AG20443 (cell line): ENCODE measurements at places on chromosomes 11 and 22.

GRCh38 chr11:15629690-15630321 lies 515.1 kb downstream of the INSC start:
- no peak for DNase-seq

DNA sequence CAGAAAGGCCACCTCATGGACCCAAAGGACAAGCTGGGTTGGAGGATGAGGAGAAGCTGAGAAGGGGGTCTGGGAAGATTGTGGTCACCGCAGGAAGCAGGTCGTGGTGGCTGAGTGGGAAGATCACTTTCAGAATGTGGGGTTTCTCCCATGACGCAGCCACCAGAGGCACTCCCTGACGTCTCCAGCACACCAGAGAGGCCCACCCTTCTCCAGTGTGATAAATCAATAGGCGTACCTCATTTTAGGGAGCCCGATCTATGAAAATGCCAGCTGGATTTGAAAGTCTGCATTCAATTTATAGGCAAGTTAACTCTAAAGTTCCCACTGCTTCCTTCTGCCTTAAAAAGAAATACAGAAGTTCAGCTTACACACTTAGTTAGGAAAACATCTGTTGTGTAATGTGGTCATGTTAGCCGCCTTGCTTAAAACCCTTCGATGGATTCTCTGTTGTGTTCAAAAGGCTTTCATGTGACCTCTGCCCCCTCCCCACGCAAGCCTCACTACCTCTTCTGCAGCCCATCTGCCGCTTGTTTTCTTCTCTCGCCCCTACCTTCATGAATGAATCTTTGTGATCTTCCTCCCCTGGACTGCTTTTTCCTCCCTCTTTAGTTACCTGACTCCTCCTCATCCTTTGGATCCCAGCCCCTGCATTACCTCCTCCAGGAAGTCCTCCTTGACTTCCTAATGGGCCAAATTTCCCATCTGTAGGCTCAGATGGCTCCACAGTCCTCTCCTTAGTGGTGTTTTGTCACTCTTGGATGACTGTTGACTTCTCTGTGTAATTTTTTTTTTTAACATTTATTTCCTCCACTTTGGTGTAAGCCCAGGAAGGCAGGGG lies 10.7 kb downstream of the TSPAN18 start:
- DNase-seq = no peak

DNA sequence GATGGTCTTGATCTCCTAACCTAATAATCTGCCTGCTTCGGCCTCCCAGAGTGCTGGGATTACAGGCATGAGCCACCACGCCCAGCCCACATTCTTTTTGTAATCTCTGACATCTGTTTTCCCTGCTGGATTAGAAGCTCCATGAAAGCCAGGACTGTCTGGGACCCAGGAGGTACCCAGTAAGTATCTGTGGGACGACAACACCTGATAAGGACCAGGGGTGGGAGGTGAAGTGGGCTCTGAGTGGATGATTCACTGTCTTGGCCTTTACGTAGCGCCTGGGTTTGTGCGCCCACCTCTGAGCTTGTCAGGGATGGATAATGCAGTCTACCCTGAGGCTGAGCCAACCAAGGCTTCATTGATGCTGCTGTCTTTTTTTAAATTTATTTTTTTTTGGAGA lies 118.8 kb downstream of the ABTB2 start:
- DNase-seq = no peak

GRCh38 chr11:93821617-93822016 lies 28.8 kb downstream of the VSTM5 start:
- DNase-seq = no peak

DNA sequence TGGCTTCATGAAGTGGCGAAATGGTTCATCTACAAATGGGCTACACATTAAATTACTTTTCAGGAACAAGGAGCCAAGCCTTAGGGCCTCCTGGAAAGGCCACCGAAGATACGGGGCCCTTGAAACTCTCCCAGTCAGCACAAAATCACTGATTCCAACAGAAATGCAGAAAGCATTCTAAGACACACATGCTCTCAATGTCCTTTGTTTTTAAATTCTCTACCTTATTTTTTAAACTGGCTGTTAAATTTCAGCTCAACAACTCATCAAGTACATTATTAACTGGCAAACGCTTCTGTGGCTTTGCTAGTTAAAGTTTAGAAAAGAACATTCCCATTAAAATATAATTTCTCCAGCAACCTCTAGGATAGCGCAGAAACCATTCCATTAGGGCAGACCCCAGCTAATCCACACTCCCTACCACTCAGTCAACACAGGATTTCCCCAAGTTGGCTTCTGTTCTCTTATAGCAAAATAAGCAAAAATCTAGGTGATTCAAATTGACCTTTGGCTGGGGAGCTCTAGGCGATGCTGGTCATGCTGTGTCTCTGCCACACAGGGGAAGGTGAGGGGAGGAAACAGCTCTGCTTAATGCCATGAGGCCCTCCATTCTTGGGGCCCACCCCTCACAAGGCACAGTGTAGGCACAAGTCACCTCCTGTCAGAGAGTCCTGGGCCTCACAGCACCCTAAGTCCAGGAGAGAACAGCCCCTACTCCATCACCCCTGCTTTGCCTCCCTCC lies 47.1 kb downstream of the PLEKHA7 start:
- DNase-seq = peak; percentile 6

DNA sequence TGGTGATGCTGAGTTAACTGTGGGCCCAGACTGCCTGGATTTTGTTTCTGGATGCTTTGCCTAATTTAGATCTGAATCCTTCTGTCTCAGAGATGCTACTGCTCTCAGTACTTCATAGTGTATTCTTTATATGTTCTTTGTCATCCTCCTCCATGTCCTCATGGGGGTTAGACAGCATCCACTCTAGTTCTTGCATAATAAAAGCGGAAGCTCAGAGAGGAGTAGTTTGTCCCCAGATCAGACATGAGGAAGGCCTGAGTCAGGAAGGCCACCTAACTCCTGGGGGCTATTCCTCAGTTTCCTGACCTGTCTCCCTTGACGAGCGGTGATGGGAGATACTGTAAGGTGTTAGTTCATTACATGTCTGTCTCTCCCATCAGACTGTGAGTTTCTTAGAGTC lies 90.2 kb downstream of the SCN3B start:
- no peak for DNase-seq

- peak; percentile 28 for DNase-seq
Observed at GRCh38 chr11:33227578-33228261, 29.5 kb upstream of the HIPK3 start.

DNA sequence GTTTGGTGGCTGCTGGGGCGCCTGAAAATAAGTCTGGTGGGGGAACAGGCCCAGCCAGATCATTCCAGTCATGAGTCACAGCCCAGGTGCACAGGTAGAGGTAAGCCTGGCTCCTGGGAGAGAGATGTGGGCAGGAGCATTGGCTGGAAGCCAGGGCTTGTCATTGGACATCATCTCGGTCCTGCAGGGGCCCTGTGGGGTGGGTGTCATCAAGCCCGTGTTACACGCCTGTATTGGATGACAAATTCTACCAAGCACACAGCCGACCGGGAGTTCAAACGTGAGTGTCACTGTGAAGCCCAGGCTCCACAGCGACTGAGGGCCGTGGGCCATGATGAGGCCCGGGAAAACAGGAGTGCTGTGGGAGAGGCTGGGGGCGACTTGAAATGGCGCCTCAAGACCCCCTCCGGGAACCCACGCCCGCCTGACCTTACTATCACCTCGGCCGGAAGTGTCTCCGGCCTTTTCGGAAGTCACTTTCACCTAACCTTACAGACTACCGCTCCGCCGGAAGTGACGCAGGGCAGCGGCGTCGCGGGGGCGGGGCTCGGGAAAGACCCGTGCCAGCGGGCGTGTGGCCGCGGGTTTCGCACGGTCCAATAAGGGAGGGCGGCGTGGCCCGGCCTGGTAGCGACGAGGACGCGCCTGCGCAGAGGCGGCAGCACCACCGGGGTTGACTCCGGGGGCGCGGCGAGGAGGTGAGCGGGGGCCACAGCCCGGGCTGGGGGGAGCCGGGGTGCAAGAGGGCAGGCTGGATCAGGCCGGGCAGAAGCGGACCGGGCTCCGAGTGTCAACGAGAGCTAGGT lies at the start of gene FKBP2:
TSS of gene FKBP2 (plus strand) at position 661 of the 806 bp plus-strand sequence. CDS start 1,293 bp downstream, outside the sequence.
- peak; percentile 99 for DNase-seq

GRCh38 chr11:78187366-78188285 lies 800 bp downstream of the KCTD21 start:
- DNase-seq = peak; percentile 59

- no peak for DNase-seq
Observed at GRCh38 chr11:22898036-22898435, 37.8 kb upstream of the CCDC179 start.

DNA sequence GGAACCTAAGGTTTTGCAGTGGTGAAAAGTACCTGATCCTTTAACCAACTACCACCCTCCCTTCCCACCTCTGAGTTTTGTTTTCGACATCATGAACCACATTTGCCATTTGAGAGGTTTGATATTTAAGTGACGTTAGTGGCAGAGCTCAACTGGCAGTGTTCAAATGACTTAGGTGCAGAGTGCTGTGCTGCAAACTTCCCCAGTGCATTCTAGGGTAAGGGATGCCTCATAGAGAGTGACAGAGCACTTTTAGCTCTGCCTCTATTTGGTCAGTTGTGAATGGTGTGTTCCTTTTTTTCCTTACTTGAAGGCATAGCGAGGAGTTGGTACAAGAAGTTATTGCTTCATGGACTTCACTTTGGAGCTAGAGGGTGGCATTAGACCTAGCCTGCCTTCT lies 9.4 kb downstream of the BMAL1 start:
- DNase-seq = no peak

DNA sequence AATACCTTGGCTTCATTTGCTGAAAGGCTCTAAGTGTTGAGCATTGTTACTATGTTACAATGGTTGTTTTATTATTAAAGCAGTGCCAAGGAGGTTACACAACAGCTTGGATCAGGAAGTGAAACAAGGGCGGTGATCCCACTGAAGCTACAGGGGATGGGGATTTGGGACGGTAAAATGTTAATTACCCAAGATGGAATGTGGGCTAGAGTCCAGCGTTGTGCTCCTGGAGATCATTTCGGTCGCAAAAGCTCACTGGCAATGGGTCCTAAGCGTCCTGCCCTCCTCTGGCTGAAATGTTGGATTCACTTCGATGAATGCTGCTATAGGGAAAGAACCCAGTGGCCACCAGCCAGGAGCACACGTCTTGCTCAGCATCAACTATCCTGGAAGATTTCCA lies 48.3 kb downstream of the FAM83F start:
- DNase-seq = peak; percentile 73

GRCh38 chr22:47021371-47022074 lies 259.1 kb downstream of the TBC1D22A start:
- no peak for DNase-seq

DNA sequence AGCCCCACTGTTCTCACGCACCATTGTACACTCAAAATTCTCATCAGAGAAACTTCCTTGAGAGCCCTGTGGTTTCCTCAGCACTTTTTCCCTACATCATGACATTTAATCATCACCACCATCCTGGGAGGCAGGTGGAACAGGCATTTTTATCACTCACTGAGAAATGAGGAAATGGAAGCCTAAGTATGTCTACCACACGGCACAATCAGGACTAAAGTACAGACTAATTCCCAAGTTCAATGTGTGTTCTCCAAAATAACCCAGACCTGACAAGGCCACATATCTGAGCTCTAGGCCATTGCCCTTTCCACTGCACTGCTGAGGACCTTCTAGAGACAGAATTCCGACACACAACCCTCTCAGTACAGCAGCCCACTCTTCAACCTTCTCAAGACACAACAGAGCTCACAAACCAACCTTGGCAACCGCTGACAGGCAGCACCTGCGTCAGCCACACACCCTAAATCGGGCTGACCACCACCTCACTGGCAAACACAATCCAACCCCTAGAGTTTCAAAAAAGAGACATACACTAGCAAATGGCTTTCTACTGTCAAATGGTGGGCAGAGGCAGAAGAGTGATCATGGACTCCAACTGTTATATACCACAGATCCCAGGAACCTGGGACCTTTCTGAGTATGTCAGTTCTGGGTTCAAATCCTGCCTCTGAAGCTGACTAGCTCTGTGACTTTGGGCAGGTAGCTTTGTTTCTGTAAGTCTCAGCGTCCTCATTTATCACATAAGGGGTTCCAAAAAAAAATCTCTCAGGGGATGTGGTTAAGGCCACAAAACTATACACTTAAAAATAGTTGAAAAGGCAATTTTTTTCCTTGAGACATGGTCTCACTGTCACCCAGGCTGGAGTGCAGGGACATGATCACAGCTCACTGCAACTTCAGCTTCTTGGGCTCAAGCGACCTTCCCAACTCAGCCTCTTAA lies 16.3 kb downstream of the SMCO4 start:
- no peak for DNase-seq

DNA sequence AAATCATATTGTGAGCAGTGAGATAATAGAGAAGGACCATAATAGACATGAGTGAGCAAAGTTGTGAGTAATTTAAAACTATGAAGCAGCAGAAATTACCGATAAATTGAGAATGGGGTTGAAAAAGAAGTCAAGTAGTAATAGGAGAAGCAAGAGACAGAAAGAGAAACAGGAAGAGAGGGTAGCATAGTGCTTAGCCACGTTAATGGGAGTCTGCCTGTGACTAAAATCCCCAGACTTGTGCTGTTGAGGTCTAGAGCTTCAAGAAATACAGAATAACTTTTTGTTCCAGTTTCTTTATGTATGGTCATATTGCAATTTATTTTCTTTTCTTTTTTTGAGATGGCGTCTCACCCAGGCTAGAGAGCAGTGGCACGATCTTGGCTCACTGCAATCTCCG lies 368.7 kb downstream of the METTL15 start:
- no peak for DNase-seq

GRCh38 chr22:25752615-25753214 lies 10.7 kb downstream of the MYO18B start:
- no peak for DNase-seq

DNA sequence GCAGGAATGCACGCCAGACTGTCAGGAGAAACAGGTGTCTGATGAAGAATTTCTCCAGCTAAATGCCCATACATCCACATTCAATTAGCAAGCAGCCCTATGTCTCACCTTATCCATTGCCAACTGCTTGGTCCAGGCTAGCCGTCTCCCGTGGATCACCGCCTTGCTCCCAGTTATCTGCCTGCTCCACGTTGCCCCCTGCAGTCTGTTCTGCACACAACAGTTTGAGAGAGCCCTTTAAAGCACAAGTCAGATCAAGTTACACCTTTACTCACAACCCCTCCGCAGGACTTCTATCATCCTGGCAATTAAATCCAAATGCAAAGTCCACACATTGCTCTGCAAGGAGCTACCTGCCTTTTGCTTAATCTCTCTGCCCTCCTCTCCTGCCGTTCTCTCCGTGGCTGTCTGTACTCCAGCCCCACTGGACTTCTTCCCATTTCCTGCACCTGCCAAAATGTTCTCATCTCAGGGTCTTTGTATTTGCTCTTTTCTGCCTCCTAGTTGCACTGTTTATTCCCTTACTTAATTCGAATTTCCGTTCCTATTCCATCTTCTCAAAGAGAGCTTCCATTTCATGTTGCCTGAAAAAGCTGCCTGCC lies 185.3 kb upstream of the LARGE1 start:
- DNase-seq = peak; percentile 35
